ENCODE measurements at places on chromosomes 5 and 9.

- no peak for DNase-seq
These were observed 153.4 kb downstream of the PIK3R1 start for GRCh38 chr5:68369023-68369359.

DNA sequence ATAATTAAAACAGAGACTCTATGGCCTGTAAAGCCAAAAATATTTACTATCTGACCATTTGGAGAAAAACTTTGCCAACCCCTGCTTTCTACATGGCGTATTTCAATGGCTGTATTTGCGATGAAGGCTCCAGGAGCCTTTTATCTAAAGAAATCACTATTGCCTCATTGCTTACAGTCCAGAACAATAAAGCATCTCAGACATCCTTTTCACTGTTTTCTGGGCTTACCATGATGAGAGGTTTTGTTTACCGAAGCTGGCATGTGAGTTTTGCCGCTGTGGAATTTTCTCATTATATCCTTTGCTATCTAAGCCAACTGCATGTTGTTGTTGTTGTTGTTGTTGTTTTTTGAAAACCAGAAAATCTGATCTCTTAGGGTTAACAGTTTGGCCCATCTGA lies 13.9 kb downstream of the PALM2AKAP2 start:
- DNase-seq: no peak

DNA sequence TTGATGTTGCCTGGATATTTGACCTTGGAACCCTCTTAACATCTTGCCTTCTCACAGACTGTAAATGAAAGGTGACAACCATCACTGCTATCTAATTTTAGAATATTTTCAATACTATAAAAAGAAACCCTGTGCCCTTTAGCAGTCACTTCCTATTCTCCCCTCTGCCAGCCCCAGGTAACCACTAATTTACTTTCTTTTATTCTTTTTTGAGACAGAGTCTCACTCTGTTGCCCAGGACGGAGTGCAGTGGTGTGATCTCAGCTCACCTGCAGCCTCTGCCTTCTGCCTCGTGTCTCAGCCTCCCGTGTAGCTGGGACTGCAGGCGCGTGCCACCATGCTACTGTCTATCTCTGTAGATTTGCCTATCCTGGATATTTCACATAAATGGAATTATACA lies 43.6 kb downstream of the FRMPD1 start:
- DNase-seq: no peak

- DNase-seq: no peak
These were observed 46.6 kb upstream of the IPPK start for GRCh38 chr9:92716557-92716956.

DNA sequence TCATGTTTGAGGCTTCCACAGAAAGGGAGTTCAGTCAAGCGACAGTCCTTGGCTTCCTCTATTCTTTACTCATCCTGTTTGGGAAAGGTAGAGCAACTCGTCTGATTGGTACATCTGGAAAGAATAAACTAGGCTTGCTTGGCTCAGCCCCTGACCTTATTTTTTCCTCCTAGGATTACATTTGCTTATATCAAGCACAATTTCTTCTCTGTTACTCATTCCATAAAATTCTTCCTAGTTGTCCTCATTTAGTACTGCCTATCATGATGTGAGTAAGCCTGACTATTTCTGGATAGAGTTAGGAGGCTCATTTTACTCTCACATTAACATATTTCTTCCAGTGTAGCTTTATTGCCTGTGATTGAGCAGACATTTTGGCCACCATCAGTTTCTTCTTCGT lies 10.9 kb upstream of the CARNMT1 start:
- no peak for DNase-seq
